NCI-H1694 (cell line): ENCODE measurements at places on chromosomes 16 and 17.

GRCh38 chr16:87540072-87540896 lies 47.5 kb upstream of the ZCCHC14 start:
- no peak for DNase-seq

- DNase-seq = no peak
Measured at GRCh38 chr16:30395992-30396585, 869 bp downstream of the ZNF48 start.

DNA sequence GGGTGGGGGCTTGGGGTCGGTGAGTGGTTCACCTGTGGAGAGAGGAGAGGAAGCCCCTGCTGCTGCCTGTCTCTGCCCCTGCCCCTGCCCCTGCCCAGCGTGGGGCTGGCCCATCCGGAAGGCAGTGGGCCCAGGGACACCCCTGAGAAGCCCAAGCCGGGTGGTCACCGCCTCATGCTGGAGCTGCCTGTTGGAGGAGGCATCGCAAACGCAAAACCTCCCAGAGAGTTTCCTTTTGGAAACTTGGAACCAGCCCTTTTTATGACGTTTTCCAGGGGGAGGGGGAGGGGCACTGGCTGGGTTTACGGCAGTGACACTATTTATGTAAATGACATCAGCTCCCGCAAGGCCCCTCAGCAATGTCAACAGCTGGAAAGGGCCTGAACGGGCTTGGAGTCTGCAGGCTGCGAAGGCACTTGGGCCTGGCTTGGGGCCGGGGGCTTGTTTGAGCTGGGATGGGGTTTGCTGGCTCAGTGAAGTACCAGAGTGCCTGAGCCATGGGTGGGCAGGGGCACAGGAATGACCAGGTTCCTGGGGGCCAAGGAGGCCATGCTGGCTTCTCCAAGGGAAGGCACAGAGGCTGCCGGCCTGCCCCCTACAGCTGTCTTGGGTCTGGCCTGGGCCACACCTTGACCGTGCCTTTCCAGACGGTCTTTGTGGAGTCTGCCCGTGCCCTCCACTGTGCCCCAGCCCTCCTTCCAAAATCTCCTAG lies 219.5 kb downstream of the NTN1 start:
- no peak for DNase-seq

DNA sequence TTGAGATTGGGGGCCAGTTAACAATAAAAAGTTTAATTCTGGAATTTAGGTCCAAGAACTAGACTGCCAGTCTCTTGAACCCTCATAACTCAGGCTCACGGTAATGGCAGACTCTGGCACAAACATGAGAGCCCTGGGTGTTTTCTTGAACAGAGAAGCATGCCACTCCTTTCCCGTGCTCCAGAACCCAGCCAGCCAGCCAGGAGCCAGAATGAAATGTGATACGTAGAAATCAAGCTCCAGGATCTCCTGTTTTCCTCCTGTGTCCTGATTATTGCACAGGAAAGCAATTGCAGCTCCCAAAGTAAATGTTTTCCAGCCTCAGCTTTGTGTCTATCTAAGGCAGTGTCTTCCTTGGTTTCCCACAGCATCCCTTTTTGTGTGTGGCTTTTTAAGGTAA lies 46.2 kb upstream of the NOL11 start:
- peak; percentile 29 for DNase-seq

DNA sequence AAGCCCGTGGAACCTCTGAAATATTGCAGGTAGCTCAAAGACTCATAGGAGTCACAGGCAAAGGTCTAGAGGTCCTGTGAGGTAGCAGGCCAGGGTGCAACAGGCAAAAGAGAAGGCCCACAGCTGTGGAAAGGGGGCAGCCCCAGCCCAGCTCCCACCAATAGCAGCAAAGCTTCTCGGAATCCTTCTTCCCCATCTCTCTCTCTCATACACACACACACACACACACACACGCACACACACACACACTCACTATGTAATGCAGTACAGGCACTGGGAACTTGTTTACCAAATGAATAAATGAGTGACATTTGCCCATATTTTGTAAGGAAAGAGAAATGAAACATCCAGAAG lies 16.8 kb upstream of the SUPT4H1 start:
- DNase-seq = no peak

DNA sequence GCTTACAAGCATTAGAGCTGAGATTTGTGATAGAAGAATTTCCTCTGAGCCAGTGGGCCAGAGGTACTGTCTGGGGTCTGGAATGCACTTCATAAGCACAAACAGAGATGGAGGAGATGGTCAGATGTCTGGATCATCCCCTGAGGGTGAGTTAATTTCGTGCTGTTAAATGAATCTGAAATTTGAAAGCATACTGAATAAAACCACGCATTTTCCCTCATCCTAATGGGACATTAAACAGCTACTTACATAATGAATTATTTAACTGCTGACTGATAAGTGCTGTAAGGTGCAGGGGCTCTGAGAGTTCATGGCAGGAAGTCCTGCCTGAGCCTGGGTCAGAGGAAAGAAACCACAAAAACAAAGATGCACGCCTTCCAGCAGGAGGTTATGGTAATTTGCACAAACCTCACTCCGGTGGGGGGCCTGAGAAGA lies 136.3 kb upstream of the XYLT1 start:
- no peak for DNase-seq

- DNase-seq = no peak
Measured at GRCh38 chr16:6803176-6803575, 529.5 kb upstream of the RBFOX1 start.

GRCh38 chr16:62596584-62596983 lies 560.3 kb upstream of the CDH8 start:
- no peak for DNase-seq

DNA sequence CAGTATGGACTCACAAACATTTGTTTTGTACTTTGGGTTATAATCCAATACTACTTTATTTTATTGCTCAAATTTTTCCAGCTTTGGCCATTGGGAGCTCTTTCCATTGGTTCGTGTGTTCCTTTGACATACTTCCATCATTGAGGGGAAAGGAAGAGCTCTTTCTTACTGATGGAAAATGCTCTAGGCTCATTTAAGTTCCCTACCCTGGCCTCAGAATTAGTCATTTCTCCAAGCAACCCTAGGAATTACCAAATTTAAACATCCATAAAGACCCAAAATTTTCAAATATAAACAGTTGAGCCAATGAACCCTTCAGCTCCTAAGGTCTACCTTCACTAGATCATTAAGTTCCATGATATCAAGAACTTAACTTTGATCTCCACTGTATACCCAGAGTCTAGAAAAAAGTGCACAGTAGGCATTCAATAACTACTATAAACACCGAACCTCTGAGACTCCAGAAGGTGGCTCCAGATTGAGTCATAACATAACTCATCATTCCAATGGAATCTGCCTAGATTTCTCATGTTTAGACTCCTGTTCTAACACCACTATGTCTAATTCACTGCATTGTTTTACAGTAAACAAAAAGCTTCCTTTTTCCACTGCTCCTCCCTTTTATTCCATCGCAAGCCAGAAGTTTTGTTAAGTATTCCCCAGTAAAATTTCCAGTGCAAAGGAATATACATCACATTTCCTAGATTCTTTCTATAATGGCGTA lies 39.0 kb downstream of the SMURF2 start:
- no peak for DNase-seq

- no peak for DNase-seq
Measured at GRCh38 chr16:70723740-70724145, 37.9 kb upstream of the MTSS2 start.

GRCh38 chr17:32498391-32498790 lies 11.6 kb downstream of the CDK5R1 start:
- DNase-seq = no peak

- DNase-seq = no peak
Measured at GRCh38 chr17:33370401-33370800, 77.3 kb upstream of the ASIC2 start.

DNA sequence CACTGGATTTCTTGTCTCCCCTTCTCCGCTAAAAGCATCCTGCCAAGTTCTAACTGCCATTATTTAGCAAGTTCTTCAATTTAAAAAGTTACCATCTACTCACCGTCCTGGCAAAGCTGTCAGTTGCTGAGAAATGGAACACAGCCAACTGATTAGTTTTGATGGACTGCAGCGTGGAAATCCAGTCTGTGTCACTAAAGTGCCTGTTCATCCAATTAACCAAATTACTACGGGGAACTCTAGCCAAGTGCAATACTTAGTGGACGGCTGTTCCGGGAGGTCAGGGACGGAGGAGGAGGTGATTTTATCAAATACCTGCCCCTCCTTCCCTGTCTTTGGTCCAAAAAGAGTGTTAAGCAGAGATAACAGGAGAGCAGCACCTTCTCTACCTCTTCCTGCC lies 260.7 kb downstream of the MAF start:
- no peak for DNase-seq

DNA sequence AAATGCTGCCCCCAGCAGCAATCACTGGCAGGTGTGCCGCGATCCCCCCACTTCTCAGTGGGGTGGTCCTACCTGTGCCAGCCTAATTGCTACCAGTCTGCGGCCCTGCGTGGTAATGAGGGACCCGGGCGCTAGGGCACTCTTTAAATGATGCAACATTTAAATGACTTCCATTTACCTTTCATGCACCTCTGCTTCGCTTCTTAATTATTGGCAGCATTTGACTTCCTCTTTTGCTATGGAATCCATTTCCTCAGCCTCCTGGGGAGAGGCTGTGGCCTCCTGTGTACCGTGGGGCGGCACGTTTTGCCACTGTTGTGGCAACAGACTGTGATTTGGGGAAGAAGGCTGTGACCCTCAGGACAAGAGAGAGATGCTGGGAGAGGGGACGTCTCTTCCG lies 86.1 kb downstream of the RPA1 start:
- no peak for DNase-seq

- DNase-seq = no peak
Measured at GRCh38 chr16:74322301-74322710, 25.7 kb downstream of the PSMD7 start.

DNA sequence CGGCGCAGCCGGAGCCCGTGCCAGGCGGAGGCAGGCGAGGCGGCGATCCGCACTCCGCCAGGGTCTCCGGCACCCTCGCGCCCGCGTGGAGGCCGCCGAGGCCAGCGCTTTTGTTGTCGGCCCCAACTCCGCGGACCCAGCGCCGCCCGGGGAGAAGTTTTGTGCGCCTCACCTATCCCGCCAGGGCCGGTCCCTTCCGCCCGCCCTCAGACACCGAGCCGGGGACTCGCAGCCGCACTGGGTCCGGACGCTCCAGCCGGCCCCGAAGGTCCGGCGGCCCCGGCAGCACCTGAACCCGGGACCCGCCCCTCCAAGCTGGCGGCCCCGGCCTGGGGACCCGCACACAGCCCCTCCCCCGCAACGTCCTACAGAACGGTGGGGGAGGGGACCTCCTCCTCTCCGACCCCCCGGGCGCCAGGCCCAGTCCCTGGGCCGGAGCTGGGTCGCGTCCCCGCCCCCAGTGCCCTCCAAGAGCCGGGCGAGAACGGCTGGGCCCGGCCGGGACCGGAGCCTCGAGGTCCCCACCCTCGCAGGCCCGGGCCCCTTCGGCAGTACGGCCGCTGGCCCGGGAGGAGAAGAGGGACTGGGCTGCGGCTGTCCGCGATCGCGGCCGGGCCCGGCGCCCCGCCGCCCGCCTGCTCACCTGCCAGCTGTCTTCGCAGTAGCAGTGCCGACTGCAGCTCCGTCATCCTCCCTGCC lies 698 bp downstream of the UBE2G1 start:
- no peak for DNase-seq

- DNase-seq = no peak
Measured at GRCh38 chr17:66755101-66755943, 79.6 kb upstream of the CACNG5 start.

- DNase-seq = no peak
Measured at GRCh38 chr17:2137342-2138098, 82.6 kb downstream of the HIC1 start.

GRCh38 chr17:44751806-44752205 lies 7.0 kb upstream of the ADAM11 start:
- no peak for DNase-seq

GRCh38 chr17:64781014-64781756 lies 119.1 kb upstream of the SMURF2 start:
- DNase-seq = no peak

GRCh38 chr16:12094537-12095265 lies 118.2 kb downstream of the SNX29 start:
- no peak for DNase-seq

DNA sequence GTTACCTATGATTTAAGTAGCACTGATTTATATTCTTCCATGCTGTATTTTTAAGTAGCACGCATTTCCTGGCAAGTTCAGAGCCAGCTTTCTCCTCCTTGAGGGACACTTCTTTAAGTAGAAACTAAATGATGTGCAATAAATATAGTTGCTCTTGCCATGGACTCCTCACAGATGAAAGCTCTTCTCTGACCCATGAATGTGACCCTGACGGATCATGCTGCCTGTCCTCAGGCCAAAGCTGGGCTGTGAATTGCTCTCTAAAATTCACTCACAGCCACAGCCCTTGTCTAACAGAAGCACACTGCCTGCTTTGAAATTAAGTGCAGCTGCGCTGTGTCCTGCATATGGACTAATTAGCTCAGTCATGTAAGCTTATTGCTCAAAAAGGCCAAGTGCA lies 438.8 kb downstream of the PMP22 start:
- DNase-seq = no peak

DNA sequence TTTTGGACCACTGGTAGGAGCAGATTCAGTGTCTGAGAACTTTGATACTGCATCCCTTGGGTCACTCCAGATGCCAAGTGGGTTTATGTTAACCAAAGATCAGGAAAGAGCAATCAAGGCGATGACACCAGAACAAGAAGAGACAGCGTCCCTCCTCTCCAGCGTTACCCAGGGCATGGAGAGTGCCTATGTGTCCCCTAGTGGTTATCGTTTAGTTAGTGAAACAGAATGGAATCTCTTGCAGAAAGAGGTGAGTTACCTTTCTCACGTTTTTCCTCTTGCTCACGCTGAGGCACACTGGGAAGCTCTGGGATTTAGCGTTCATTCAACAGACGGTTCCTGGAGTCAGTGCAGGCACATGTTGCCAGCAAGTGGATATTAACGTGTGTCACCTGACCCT lies 58.0 kb downstream of the NUP88 start:
- no peak for DNase-seq

DNA sequence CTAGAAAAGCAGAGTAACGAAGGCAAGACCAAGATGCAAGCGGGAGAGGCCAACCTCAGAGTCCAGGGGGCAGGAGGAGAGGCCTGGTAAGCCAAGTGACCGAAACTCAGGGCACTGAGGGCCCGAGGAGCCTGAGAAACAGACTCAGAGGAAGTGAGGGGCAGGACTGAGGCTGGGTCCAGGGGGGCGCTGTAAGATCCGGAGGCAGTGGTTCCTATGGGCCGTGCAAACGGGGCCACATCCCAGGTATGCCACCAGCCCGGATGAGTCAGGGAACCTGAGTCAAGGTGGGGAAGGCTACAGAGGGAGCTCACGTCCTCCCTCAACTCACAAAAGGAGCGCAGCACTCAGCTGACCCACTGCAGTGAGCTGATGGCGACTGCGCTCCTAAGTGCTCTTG lies 8.3 kb downstream of the ZDHHC7 start:
- DNase-seq = no peak

GRCh38 chr16:68238029-68238345 lies 2.1 kb upstream of the ESRP2 start:
- DNase-seq = no peak

- peak; percentile 67 for DNase-seq
Measured at GRCh38 chr17:75684924-75685323, 17.8 kb downstream of the SAP30BP start.
